Sciatic nerve (tissue), 2 donors: ENCODE measurements at places on chromosomes 7 and 10.

DNA sequence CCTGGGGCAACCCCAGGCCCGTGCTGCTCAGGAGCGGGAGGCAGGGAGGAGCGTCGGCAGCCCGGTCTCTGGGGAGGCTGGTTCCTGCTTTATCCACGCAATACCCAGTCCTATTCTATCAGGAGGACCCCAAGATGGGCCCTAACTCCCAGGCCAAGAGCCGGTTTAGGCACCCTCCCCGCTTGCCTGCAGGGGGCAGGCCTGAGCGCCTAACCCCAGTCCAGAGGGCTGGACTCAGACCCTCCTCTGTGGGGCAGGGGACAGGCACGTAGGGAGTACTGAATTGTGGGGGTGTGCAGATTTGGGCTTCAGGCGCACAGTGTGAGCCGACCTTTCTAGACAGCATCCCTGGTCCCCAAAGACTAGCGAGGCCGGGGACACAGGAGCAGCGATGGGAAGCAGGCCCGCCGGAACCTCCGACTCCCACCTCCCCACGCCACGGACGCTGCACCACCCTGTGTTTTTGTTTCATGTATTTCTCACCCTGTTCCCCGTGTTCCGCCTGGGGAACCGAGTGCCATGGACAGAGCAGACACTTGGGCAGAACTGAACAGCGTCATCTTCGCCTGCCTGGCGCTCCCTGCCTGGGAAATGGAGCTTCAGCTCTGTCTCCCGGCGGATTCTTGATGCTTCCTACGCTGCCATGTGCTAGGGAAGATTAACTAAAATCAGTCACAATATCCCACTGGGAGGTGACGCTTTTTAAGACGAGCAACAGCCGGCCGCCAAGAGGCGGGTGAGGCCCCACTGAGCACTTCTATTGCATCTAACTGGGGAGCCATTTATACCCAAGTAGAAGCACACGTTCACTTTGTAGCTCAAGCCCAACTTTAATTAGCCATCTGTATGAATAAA, 5.3 kb downstream of the NUDT1 start:
- DNase-seq = no peak

- no peak for DNase-seq
Observed at GRCh38 chr10:35006836-35007235, 83.3 kb downstream of the CUL2 start.

GRCh38 chr7:111886233-111886632, 320.0 kb downstream of the DOCK4 start:
- DNase-seq = no peak

DNA sequence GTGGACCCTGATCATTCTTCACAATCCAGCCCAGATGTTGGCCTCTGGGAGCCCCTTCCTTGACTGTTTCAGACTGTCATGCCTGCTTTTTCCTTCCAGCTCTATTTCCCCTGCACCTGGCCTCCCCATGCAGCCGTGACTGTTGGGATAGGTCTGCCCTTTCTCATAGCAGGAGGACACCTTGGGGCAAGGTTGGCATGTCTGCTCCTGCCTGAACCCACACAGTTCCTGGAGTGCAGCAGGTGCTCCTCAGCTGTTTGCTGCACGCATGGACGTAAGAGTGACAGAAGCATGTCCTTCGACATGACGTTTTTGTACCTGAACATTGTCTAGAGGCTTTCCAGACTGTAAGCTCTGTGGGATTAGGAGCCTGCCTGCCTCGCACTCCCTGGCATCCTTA, 24.0 kb downstream of the POR start:
- no peak for DNase-seq

- no peak for DNase-seq
Observed at GRCh38 chr7:9835199-9835598, 1138.5 kb upstream of the PHF14 start.

- DNase-seq = no peak
Observed at GRCh38 chr7:155696747-155697146, 52.3 kb downstream of the RBM33 start.

DNA sequence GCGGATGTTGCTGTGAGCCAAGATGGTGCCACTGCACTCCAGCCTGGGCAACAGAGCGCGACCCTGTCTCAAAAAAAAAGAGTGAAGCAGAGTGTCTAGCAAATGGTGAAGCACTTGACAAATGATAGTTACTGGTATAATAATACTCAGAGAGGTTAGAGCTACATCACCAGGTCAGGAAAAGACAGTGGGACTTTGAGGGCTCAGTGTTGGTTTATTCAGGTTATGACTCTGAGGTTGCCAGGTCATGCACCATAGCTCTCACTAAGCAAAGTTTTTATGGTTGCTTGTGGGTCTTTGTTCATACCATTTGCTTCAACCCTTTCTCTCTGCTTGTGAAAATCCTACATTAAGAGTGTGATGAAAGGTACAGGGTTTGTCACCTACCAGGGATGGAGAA, 13.6 kb downstream of the MRPS33 start:
- no peak for DNase-seq
